ENCODE measurements at places on chromosomes 2 and 18.
A peak's percentile ranks its signal among the peaks of the same experiment; 100 is the strongest.

- peak; percentile 59 for DNase-seq
These were observed 318.7 kb upstream of the NCKAP5 start for GRCh38 chr2:133886735-133887675.

- no peak for DNase-seq
These were observed 153.0 kb downstream of the KLHL29 start for GRCh38 chr2:23537991-23538390.

DNA sequence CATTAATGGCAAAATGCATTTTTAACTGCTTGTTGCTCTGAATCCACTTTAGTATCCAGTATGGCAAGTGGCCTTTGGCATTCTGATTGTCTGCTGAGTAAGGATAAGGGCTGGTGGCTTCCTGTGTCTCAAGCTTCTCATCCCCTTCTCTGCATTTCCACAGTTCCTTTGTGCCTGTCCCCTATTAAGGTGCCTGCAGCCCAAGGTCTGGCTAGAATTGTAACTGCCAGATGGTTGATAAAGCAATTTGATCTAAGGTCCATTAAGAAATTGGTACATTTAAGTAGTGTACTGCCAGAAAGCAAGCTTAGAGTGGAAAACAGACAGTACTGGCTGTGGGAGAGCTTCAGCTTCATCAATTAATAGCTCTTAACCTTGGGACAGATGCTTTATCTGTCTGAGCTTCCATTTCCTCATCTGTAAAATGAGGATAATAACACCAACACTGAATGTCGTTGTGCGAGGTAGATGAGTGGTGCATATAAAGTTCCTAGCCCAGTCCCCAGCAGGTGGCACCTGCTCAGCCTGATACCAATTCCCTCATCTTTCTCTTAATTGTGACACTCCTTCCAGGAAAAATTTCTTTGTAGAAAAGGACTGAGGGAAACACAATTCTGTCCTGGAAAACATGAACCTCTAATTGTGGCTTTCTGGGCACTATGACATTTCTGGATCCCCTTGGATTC lies 570.6 kb upstream of the GCFC2 start:
- no peak for DNase-seq

DNA sequence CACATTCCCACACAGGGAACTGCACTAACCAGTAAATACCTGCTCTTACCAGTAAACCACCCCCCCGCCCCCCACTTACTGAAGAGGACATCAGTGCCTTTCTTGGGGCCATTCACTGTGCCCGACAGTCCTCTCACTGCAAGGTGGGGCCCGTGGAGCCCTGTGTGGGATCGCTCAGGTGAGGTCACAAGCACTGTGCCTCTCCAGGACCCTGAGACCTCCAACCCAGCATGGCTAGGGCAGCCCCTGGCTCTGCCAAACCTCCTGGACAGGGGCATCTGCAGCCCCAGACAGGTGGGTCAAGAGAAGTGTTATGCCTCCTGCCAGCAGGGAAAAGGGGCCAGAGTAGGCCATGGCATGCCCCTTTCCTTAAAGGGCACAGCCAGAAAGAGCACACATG lies 6.7 kb upstream of the NEURL3 start:
- no peak for DNase-seq

DNA sequence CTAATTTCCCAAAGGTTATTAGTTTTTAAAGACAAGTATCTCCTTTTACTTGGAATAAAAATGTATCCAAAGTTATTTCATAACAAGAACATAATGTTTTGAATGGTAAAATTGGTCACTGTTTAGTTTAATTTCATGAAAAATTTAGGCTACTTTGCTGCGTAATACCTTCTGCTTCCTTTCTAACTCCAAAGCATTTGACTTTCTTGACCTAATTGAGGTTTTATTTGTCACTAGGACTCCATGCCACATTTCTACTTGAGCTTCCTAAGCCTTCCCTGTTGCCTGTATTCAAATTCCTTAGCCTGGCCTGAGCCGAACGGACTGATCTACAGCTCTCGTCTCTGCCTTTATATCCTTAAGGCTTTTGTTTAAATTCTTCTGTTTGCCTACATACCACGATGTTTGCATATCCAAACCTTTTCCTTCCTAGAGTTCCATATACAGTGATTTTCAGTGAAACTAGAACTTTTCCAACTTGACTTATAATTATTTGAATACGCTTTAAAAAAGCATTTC lies 25.1 kb downstream of the ARMC9 start:
- no peak for DNase-seq

DNA sequence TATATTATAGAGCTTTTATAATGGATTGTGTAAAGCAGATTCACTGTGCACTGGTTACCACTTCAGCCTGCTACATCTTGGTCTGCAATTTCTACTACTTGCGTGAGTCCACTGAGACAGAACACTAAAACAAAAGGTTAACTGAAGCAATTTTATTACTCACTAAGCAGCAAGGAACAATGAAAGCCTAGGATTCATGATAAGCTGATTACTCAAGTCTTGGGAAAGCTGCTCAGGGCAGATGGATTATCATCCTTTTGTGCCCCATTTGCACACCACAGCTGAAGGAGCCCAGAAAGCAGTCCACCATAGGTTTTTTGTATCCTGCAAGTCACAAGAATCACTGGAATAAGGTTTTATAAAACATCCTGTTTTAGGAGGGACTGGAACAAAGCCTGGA lies 1215.2 kb upstream of the TMEFF2 start:
- DNase-seq, result no peak

- no peak for DNase-seq
These were observed 25.7 kb downstream of the SLC4A1AP start for GRCh38 chr2:27689424-27689823.

DNA sequence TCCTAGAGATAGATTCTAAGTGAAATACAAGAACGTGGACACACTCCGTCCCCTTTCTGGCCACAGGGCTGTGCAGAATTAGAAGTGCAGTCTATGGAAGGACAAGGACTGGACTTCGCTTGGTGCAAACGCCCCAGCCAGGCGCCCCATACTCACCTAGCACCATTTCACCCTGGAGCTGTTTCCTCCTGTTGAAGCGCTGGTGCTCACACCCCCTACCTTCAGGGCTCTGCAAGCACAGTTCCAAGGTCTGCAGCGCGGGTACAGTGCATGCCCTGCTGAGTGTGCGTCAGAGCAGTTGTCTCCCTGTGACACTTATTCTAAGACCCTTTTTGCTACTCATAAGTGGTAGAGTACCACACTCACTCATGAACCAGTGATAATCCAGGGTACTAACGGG lies 3.0 kb downstream of the HPCAL1 start:
- peak; percentile 7 for DNase-seq

- no peak for DNase-seq
These were observed 490.5 kb downstream of the TNS1 start for GRCh38 chr2:217512259-217512658.

DNA sequence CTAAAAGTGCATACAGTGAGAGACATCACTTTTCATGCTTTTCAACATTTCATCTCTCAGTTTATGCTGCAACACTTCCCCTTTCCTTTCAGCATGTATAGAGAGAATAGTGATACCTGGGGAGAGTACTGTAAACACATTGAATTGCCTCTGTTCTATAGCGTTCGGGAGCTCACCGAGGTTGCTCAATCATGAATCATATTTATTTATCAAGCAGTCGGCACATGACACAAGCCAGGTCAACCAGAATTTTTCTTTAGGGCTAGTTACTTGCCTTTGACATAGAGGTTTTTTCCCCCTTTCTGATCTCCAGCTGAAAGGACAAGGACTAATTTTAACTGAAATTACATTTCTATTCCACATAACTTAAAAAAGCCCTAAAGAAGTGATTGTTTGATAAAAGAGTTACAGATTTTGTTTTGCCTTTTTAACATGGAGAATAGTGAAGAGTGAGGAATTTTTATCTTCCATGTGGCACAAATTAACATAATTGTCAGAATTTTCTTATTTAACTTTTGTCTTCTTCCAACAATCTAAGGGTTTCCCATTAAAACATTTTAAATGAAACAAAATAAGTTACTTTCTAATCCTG lies 690.9 kb upstream of the TMEFF2 start:
- no peak for DNase-seq

GRCh38 chr2:180715044-180715443 lies 265.4 kb upstream of the UBE2E3 start:
- DNase-seq, result no peak

DNA sequence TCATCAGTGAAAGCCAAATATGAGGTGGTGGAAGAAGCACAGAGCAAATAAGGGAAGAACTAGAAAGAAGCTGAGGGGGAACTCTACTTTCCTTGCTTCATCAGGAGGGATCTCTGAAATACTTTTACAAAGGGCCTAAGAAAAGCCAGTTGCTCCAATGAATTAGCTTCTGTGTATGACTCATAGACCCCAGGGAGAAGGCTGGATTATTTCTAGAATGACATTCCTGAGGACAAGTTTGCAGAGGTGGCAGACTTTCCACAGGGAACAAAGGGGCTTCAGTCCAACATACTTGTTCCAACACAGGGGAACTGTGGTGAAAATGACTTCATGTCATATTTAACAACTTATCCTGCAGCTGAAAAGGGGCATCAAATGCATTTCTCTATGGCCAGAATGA lies 29.0 kb downstream of the DOK1 start:
- peak; percentile 37 for DNase-seq

DNA sequence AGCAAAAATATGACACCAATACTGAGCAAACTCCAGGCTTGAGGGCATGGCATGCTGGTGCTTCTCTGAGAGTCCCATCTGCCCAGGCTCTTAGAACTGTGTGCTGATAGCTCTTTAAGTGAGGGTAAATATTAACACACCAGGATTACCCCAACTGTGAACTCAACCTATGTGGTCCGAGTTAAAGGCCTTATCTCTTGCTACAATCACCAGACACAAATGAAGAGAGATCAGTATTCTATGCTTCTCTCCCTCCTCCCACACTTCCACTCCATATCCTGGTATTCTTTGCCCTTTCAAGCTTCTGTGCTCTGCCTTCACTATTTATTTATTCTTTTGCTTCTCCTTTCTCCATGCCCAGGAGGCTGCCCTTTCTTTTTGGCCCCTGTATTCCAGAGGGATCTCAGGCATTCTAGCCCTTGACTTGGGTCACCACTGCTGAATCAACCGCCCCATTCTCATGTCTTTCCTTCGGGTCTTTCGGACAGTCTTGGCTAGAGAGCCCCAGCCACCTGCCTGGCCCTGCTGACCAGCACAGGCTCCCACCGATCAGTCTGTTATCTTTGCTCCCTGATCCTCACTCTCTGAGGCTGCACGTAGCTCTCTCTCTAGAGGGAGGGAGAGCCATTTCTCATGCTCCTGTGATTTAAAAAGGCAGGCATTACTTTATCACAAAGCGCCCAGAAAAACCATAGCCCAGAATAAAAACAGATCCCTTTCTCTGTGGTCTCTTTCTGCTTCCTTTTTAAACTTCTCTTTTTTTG lies 17.2 kb upstream of the HK2 start:
- peak; percentile 31 for DNase-seq

DNA sequence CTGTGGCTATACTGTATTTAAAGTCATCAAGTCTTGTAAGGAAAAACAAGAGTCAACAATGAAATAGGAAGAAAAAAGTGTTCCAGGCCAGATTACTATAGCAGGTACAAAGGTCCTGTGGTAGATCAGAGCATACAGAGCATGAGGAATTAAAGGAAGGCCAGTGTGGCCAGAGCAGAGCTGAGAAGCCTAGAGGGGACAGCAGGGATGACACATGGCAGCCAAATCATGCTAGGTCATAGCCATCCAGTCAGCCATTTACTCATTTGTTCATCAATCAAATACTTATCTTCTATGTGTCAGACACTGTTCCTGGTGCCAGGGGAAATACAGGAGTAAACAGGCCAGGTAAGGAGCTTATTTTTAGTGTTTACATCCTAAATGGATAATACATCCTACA lies 24.3 kb downstream of the ADD2 start:
- no peak for DNase-seq

DNA sequence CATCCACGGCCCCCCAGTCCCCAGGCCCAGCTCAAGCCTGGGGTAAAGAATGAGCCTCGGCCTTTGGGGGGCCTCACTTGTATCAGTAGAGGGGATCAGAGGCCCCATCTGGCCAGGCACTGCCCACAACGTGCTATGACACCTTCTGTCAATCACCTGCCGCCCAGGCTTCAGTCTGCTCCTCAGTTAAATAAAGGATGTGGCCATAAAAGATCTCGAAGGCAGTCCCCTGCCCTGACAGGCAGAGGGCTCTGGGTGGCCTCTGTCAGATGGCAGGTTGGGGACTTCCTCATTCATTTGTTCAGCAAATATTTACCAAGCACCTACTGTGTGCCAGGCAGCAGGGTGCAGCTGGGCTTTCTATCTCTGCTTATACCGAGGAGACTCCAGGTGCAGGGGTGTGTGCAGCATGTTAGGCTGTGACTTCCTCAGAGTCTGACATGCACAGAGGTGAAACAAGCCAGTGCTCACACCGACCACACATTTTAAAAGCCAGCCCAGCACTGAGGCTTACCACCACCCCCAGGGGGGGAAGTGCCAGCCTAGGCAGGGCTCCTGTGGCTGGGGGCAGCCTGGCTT lies 166.4 kb downstream of the GALNT1 start:
- no peak for DNase-seq

DNA sequence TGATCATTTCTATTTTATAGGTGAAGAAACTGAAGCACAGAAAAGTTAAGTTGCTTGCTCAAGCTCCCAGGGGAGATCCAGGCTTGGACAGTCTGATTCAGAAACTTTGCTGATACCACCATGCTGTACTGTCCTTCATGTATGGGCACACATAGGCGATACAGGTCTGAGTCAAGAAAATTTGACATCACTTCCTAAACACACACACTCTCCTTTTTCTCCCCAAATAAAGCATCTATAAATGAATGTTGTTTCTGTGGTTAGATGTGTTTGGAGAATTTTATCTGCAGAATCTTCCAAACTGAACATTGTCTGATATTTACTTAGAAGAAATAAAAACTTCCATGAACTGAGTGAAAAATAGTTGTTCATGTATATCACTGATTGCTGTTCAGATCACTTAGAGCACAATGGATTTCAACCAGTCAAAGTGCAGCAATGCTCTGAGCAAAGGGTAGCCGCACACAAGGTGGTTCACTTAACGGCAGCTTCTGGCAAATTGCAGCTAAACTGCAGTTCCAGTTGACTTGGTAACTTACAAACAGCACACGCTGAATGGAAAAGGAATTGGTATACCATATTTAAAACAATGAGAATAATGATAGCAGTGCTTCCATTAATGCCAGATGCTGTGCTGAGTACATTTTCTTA lies 10.0 kb upstream of the AGFG1 start:
- DNase-seq, result no peak

GRCh38 chr2:218194880-218195279 lies 22.1 kb upstream of the ARPC2 start:
- peak; percentile 65 for DNase-seq

DNA sequence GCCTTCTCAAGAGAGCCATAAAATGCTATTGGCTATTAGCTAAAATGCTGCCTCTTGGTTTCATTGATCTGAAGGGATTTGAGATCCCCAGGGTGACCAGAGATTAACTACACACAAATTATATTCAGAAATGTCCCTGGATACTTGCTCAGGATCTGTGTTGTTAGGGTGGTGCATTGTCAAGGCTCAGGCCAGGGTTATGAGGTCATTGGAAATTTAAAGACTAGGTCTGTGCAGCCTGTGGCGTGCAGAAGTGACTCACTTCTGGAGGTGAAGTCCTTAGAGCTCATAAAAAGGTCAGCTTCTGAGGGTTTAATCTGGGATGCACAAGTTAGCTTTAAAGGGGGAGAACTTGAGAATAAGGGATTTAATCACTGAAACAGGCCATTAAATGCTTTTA lies 23.5 kb downstream of the LRRTM1 start:
- no peak for DNase-seq
